ENCODE measurements at places on chromosomes 4 and X. TPM values are rescaled to one million over a fixed set of nuclear protein-coding genes. Genes with fewer than 3 reads are reported as not detected.

DNA sequence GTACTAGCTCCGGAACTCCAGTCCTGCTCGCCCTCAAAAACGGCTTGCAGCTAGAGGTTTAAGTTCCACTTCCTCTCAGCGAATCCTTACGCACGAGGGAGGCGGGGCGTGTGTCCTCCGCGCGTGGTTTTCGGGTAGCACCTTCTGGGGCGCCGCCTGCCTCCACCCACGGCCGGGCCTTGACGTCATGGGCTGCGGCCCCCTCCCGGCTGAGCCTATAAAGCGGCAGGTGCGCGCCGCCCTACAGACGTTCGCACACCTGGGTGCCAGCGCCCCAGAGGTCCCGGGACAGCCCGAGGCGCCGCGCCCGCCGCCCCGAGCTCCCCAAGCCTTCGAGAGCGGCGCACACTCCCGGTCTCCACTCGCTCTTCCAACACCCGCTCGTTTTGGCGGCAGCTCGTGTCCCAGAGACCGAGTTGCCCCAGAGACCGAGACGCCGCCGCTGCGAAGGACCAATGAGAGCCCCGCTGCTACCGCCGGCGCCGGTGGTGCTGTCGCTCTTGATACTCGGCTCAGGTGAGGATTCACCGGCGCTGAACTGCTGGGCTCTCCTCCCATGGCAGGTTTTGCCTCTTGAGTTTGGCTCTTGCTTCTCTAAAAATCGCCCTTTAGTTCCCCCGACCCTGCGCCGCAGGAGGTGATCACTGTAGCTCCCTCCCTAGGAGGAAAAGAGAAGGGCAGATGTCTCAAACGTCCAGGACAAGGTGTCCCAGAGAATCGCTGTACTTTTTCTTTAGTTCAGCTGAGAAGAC, at the start of gene AREG:
TSS of gene AREG (plus strand) at position 246 of the 752 bp plus-strand sequence. CDS start at position 456, 210 bp downstream.
- DNase-seq, result peak; percentile 92

Gene SERTM2
- total RNA-seq, result not detected

Gene RNF128
- not detected for total RNA-seq

Gene FTHL17
- not detected for total RNA-seq

Gene SPIN2A
- 0.54 TPM for total RNA-seq

GRCh38 chrX:17933856-17934255, 72.8 kb upstream of the RAI2 start:
- DNase-seq, result no peak

All from activated CD4-positive, alpha-beta T cell treated with anti-CD3 and anti-CD28 coated beads for 36 hours (primary cell).